ENCODE measurements at places on chromosomes 4 and X.

DNA sequence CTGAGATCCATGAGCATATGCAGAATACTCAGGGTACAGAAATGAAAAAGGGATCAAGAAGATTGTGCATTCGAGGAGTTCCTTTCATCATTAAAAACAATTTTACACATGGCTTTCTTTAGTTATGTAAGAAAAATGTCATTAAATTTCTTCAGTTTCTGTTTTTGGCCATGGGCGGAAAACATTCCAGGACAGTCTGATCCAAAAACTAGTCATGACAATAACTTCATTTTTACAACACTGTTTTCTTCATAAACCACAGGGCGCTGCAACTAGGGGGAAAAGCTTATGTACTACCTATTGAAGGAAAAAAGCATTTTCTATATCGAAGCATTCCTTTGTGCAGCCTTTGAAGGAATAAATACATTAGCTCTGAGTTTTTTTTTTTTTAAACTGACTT, 28.2 kb downstream of the IL13RA1 start:
- no peak for DNase-seq

GRCh38 chr4:47597696-47598095, 112.6 kb downstream of the ATP10D start:
- DNase-seq, result no peak

DNA sequence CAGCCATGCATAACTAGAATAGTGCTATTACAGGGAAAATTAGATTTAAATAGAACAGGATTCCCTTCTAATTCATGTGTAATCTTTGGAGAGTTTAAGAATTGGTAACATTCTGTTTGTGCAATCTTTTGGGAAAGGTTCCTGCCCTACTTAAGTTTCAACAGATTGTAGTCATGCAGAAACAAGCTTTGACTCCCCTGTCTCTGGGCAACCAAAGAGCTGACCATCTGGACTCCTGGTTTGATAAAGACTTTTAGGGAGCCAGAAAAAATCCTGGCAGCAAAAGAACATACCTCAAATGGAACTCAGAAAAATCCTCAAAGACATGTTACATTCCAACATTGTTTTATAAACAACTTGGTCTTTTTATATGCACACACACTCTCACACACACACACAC, 191.1 kb upstream of the NEIL3 start:
- peak; percentile 81 for DNase-seq

GRCh38 chr4:24561438-24562139, 22.8 kb downstream of the DHX15 start:
- DNase-seq, result no peak

- peak; percentile 73 for DNase-seq
Observed at GRCh38 chr4:174119051-174119450, 164.4 kb downstream of the FBXO8 start.

- DNase-seq, result peak; percentile 76
Observed at GRCh38 chr4:53763813-53764597, 172.7 kb upstream of the LNX1 start.

DNA sequence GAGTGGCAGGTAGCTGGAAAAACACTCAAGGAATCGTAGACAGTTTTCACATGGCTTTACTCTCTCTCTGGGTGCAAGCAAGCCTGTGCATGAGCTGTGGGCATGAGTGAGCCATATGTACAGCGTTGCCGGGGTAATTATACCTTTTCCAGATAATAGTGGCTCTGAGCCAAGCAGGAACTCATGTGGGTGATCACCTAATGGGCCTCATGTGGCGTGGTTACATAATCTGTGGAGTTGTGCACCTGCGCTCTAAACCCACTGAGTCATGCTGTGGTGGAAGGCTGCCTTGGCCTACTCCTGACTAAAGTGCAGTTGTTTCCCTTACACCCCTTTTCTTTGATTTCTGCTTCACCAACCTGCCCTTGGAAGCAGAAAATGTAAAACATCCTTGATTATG, 1564.5 kb upstream of the PCDH10 start:
- no peak for DNase-seq

- no peak for DNase-seq
Observed at GRCh38 chrX:40380655-40381488, 199.9 kb upstream of the ATP6AP2 start.

- DNase-seq, result no peak
Observed at GRCh38 chr4:2484993-2485392, 16.1 kb downstream of the RNF4 start.

DNA sequence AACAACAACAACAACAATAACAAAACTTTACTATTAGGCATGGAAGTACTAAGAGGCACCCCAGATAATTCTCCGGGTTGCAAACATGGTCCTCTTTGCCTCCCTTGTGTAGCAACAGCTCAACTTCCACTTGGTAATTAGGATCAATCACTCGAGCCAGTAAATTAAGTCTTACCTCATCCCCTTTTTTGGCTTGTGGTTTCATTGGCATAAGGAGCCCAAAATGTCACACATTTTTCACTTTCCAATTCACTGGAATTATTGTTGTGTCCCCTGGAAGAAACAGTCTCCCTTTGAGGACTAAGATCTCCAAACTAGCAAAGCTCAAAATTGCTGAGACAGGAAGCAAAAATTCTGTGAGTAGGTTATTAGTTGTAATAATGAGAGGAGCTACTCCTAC, 49.2 kb upstream of the HSD17B10 start:
- no peak for DNase-seq

DNA sequence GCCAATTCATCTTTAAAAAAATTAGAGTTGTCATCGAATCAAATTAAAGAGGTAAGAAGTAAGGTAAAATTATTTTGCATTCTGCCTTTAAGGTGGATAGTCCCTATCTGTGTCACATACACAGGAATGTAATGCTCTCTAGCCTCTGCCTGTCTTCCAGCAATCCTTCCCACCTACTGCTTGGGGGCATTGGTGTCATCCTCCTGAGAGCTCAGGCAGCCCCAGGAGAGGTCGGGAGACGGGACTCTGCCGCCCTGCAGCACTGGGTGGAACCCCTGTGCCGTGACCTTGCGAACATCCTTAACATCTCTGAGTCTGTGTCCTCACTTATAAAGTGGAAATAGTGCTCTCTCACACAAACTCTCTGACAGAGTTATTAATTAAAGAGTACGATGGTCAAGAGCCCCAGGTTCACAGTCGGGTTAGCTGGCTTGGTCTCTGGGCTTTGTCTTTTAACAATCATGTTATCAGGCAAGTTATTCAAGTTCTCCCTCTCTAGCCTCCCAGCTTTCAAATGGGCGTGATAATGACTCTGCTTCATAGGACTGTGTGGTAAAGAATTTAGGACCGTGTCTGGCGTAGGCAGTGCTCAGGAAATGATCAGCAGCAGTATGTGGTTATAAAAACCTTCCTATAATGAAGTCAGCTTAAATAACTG, 10.2 kb downstream of the TLR3 start:
- DNase-seq, result no peak

DNA sequence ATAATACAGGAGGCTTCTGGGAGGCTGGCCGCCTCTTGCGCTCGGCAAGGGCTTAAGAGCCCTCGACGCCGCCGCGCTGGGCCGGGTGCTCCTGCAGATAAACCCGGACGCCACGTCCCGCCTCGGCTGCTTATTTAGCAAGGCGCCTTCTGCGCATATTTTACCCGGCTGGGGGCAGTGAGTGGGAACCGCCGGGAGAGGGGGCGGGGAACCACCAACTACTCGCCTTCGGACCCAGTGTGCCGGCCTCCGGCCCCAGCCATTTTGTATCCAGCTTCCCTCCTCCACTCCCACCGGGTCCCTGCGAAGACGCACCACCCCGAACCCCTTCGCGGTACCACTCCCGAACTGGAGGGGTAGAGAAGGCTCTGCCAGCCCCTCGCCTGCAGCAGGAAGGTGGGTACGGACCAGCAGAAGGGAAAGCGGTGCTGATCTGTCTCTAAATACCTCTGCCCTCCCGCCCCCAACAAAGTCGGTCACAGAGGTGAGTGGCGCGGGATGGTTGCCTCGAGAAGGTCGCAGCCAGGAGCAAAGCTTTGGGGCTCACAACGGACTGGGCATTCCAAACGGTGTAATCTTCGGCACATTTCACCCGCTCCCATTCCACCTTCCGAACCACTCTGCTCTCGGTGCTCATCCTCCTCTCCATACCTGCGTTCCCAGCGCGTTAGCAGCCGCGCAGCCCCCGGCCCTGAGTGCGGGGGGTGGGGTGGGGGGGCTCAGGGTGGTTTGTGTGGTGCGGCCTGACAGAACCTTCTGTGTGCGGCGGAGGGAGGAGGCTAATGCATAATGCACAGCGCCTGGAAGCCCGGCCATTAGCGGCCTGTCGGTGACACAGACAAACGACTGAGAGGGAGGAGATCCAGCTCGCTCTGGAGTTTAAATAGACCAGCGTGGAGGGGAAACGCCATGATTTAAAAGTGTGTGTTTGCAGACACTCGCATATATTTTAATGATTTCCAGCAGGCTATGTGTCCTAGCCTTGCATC, 4.9 kb upstream of the BCOR start:
- DNase-seq, result no peak

GRCh38 chr4:19025031-19025430, 1003.5 kb upstream of the LCORL start:
- peak; percentile 16 for DNase-seq

- no peak for DNase-seq
Observed at GRCh38 chr4:70704931-70705182, 16.5 kb downstream of the UTP3 start.

DNA sequence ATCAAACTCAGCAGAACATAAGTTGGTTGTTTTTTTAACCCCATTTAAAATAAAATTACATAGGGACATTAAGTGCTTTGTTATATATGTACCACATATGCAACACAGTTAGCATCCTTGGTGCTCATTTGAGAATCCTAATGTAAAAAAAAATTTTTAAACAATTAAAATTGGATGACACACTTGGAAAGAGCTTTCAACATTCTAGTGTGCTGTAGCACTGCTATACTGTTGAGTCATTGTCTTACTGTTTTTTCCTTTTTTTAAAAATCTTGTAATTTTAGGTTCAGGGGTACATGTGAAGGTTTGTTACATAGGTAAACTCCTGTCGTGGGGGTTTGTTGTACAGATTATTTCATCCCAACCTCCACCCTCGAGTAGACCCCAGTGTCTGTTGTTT, 12.8 kb downstream of the THAP9 start:
- DNase-seq, result no peak

DNA sequence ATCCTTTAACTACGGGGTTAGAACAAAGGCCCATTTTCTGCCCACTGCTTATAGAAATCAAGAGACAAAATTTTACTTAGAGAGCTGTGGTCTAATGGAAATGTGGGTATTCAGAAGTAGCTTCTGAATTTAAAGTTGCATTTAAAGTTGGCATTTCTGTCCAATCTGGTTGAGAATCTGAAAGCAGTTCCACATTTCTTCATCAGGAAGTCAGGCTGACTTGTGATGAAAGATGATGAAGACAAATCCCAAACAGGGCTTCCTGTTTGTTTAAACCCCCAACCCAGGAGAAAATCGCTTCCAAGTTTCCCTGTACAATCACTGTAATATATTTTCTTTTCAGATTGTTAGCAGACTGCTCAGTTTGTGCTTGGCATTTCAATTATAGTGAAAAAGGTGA, 345.3 kb downstream of the SPRY1 start:
- no peak for DNase-seq

DNA sequence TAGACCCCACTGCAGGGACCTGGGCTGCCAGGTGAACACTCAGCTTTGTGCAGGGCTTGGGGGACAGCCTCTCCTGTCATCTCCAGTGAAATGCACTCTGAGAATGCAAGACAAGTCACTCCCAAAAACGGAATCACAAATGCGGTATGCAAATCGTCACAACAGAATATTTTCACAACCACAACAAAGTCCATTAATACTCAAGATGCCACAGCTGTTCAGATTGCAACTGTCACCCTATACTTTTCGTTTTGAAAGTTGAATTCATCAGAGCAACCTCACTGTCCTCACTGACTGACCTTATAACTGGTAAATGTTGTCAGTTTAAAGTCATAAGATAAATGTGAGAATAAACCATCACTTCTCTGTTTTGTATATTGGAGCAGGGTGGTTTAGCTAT, 16.6 kb downstream of the JAKMIP1 start:
- DNase-seq, result no peak

- no peak for DNase-seq
Observed at GRCh38 chrX:70013466-70014381, 36.0 kb downstream of the AWAT2 start.

DNA sequence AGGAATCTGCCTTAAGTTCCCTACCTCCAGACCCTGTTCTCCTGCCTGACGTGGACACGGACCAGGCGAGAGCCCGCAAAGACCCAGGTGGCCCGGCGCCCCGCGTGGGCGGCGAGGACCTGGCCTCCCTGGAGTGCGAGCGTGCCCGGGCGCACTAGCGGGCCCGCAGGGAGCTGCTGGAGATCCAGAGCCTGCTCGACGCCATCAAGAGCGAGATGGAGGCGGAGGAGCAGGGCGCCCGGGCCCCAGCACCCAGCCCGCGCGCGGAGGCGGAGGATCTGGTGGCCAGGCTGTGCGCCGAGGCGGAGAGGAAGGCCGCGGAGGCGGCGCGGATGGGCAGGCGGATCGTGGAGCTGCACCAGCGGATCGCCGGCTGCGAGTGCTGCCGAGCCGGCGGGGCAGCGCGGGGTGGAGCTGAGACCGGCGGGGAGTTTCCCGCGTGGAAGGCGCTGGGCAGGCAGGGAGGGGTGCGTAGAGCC, 18.2 kb downstream of the MRFAP1 start:
- peak; percentile 14 for DNase-seq

GRCh38 chr4:40848251-40848650, 98.5 kb downstream of the NSUN7 start:
- DNase-seq, result no peak

DNA sequence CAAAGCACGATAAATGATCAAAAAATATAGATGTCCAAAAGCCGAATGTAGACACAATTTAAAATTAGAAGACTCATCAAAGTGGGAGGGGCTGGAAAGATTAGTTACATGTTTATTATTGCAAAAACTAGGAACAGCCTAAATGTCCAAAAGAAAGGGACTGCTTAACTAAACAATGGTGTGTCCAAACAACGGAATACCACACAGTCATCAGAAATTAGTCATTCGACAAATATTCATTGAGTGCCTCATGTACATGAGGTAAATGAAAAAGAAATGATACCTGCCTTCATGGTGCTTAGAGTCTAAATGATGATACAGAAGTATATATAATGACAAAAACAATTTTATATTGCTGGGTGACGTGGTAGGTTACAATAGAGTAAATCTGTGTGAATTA, 139.7 kb downstream of the MAML3 start:
- no peak for DNase-seq

- DNase-seq, result no peak
Observed at GRCh38 chrX:30301208-30301607, 8.0 kb downstream of the NR0B1 start.

- DNase-seq, result no peak
Observed at GRCh38 chr4:141705747-141706377, 69.5 kb downstream of the IL15 start.

DNA sequence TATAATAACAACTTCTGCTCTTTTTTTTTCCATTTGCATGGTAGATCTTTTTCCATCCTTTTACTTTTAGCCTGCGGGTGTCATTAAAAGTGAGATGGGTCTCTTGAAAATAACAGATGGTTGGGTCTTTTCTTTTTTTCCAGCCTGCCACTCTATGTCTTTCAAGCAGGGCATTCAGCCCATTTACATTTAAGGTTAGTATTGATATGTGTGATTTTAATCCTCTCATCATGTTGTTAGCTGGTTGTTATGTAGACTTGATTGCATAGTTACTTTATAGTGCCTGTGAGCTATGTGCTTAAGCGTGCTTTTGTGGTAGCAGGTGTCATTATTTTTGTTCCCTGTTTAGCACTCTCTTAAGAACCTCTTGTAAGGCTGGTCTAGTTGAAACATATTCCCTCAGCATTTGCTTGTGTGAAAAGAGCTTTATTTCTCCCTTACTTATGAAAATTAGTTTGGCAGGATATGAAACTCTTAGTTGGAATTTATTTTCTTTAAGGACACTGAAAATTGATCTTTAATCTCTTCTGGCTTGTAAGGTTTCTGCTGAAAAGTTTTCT, 326.1 kb downstream of the SH3BGRL start:
- no peak for DNase-seq
